Stimulated activated CD4-positive, alpha-beta T cell treated with anti-CD3 and anti-CD28 coated beads, Interleukin-12 subunit alpha, Interleukin-12 subunit beta, amount 100 ng/mL, for 4 hours (primary cell): ENCODE measurements at places on chromosomes 2 and 18.

DNA sequence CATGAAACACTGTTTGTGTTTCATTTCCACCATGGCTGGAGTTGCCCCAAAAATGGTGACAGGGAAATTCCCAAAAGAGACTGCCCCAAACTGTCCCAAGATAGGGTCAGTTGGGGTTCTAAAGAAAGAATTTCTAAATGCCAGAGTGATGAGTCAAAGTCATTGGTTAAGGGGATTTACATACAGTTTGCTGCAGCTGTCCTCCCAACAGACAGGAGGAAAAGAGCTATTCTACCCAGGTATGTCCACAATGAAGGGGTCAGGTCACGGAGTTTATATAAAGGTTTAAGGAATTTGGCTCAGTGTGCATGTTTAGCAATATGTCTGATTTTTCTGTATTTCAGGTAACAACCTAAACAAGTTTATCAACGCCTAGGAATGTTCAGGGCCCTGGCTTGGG is 344.1 kb downstream of the TDRD15 start:
- DNase-seq = no peak

- no peak for DNase-seq
These were observed 23.1 kb downstream of the HS1BP3 start for GRCh38 chr2:20627712-20628380.

GRCh38 chr18:11747731-11748130 is 58.7 kb downstream of the GNAL start:
- no peak for DNase-seq

GRCh38 chr2:46042207-46042637 is 255.0 kb upstream of the EPAS1 start:
- DNase-seq = no peak

DNA sequence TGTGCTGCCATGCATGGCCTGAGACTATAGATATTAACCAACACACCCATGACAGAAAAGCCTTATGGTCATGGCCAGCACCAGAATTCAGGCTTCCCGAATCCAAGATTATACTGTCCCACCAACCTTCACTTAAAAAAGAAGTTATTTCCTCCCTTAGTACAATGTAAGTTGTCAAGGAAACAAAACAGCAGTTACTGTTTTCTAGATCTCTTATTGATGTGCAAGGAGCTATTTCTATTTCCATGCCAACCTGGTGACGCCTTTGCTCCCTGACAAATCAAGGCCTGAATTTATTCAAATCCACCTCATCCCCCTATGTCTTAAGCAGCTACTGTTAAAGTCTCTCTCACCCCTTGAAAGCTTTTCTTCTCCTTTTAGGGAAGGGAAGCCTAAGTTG is 249.3 kb downstream of the ZNF521 start:
- DNase-seq = no peak

DNA sequence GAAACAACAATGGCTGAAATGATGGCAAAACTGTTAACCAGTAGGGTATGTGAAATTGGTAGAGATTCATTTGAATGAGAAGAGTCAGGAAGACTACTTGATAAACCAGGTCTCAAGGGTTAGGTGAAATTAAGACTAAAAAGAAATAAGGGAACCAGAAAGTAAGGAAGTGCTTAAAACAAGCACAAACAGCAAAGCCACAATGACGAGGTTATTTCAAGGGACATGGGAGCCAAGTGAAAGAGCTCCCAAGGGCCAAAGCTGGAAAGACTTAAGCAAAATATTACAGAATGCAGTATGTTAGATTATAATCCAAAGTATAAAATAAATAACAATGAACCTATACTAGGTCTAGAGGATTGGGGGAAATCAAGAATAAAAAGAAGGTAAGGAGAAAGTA is 19.3 kb upstream of the CD302 start:
- DNase-seq = no peak

DNA sequence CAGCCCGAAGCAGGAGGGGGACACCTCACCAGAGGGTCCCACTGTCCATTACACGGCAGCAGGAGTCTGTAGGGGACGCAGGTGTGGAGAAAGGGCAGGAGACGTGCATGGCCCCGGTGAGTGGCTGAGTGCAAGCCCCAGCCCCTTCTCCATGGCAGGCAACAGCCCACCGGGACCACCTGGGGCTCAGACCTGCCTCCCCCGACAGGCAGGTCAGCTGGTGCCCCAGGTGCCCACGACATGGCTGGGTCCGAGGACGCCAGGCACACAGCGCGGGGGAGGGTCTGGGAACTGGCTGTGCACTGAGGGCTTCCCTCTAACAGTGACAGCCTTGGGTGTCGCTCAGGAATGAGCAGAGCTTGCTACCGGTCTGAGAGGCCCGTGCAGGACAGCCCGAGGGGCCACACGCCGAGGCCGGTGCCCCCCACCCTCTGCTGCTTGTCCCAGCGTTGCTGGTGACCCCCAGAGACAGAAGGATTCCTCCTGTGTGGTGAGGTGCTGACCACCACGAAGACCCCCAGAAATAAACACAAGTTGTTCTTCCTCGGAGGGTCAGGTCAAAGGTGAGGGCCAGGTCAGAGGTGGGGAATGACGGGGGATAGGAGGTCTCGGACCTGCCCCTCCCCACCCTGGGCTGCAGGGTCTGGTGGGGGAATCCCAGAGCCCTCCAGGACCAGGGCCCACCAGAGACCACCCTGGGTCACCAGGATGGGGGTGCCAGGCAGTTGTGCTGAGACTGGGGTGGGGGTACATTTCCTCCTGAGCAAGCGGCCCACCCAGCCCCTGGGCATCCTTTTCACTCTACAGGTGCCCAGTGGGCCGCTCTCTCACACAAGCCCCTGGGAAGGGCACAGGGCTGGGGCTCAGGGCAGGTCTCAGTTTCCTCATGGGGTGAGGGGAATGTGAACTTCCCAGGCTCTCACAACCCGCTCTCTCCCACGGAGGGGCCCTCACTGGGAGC is 50.6 kb downstream of the SLC66A2 start:
- no peak for DNase-seq

- DNase-seq = no peak
These were observed 67.3 kb downstream of the ITGB6 start for GRCh38 chr2:160132761-160133160.

- DNase-seq = no peak
These were observed 397.2 kb downstream of the TMEM182 start for GRCh38 chr2:103159018-103159417.
